ENCODE measurements at places on chromosomes 7 and 10.

- DNase-seq: no peak
Observed at GRCh38 chr7:120303105-120303504, 30.1 kb downstream of the KCND2 start.

- DNase-seq: no peak
Observed at GRCh38 chr7:24907311-24907886, 72.6 kb downstream of the OSBPL3 start.

- no peak for DNase-seq
Observed at GRCh38 chr7:88184848-88185304, 35.0 kb downstream of the SRI start.

DNA sequence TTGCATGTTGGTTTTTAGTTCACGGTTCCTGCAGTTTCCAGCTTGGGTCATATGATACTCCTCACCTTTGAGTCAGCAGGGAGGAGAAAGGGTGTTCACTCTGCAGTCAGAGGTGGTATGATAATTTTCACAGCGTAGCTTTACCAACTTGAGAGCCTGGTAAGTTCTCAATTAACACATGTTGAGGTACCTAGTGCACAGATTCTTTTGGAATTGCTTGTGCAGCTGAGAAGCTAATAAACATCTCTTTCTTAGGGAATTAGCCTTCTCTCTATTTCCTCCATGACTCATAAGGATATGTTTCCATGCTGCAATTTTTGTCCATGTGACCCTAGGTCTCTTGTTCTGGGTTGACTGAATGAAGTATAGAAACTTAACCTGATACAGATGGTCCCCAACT is 166.6 kb downstream of the KIF20B start:
- no peak for DNase-seq

DNA sequence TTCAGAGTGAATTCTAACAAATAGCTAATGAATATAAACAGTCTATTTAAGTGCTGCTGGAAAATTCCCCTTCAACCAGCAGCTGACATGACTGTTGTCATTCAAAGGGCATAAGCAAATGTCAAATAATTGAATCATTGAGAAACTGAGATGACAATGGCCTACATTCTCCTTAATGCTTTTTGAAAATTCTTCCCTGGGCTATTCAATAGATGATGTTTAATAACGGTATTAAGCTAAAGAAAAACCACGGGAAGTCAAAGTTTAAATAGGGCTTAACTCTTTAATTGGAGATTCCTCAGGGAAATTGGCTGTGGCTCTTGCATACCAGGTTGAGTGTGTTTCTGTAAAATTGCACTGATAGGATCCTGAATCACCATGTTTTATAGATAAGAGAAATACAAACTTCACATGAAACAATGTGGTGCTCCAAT is 77.0 kb downstream of the ARL4A start:
- DNase-seq: no peak

DNA sequence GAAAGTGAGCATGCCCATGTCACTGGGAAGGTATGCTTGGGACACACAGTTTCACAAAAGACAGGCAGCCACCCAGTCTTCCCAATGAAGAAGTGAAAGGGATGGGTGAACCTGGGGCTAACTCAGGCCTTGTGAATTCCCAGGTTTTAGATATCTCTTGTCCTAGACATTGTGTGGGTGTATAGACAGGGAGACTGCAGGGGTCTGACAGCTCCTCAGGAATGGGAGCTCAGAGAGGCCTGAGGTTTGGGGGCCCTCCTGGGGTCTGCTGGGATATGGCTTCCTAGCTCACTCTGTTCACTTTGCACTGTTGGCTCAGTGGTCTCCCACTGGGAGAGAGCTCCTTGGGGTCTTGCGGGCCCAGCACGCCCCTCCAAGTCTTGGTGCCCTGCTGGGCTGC is 47.0 kb downstream of the WDFY4 start:
- DNase-seq: no peak

DNA sequence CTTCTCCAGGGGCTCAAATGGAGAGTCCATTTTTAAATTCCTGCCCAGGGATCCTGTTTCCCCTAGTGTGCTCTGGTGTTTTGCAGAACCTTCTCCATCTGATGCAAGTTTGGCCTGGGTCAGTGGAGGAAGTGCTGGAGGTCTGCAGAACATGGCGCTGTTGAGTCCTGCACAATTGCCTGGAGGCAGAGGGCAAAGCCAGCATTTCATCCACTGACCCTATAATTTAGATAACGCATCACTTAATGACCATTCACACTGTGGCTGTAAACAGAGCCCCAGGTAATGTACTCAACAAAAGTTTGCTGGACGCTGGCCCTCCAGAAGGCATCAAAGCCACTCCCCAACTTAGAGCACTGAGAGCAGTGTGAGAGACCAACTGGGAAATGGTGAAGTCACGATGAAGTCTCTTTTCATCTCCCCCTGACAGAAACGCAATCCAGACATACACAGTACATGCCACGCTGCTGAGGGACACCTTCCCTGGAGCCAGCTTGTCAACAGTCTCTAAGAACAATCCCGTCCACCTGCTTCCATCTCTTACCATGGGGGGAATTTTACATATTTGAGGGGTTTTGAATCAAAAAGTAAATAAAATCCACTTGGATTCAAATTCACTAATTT is 13.4 kb downstream of the C10orf71 start:
- DNase-seq: peak; percentile 43

GRCh38 chr7:5714657-5715337 is 66.7 kb downstream of the RNF216 start:
- no peak for DNase-seq

DNA sequence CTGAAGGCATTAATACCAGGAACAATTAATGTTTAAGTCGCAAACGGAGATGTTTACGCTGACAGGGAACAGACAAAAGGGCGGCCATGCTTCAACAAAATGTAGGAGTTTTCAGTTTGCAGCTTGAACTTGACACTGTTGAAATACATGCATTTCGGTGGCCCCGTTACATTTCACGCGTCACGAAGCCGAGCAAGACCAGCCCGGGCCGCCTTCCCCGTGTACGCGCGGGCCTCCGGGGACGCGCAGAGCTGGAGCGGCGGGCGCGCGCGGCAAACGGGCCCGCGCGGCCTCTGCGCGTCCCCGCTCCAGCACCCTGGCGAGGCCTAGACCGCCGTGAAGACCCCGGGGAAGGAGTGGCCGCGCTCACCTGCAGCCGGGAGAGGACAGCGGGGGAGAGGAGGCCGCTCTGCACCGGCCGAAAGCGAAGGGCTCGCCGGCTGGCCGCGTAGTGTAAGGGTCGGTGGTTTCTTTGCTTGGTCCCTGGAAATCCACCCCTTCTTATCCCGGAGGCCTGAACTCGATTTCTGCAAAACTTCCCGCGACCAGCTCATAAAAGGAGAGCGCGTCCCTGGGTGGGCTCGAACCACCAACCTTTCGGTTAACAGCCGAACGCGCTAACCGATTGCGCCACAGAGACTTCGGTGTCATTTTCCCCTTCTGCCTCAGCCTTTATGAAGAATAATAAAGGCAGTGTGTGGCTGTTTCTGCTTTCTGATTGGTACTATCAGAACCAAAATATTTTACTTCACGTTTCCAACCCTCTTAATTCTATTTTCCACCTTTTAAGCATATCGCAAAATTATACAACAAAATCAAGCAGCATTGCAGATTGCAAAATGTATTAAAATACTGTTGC is 11.4 kb upstream of the EBLN1 start:
- DNase-seq: peak; percentile 92

DNA sequence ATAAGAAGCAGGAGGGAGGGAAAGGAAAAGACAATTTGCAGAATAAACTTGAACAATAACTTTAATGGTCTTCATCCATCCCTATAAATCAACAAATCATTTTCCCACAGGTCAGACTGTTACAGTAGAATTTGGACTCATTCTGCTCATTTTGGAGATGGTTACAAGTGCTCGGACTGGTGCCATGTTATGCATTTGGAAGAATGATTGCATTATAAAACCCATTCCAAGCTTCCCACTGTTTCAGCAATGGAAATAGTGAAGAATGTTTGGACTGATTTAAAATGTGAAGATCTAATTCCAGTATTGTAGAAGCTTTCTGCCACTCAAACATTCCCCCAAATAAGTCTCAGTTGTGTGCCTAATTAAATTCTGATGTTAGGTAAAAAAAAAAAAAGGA is 99.7 kb upstream of the ZEB1 start:
- DNase-seq: no peak

DNA sequence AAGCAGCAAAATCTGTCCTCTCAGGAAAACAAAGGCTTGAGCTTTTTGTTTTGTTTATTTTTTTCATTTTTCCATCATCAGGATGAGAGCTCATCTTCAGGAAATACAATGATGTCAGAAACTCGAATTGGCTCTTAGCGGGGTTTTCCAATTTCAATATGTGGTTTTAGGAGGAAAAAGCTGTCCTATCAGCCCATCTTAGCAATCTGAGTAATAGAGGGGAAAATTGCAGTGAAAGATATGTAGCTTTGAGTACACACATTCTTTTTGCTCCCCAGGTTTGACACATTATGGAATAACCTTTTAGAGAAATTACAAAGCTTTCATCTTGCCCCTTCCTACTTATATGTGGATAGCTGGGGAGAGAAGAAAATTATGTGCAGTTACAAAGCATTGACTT is 113.6 kb upstream of the MYO3A start:
- DNase-seq: no peak

DNA sequence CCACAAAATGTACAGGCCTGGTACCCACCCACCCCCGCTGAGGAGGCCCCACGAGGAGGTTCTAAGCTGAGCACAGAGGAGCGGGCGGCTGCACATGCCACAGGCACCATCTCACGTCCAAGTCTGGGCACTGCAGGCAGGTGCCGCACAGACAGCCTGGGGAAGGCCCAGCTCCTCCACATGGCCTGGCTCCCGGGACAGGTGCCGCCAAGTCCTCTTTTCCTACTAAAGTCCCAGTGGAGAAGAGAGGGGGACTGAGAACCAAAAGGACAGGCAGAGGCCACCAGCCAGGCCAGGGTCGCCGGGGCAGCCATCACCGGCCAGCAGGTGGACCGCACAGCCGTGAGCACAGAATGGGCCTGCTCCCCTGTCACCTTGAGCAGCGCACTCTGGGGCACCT is 91.1 kb downstream of the MAD1L1 start:
- DNase-seq: no peak

GRCh38 chr10:6938384-6938783 is 358.3 kb upstream of the PRKCQ start:
- DNase-seq: no peak

DNA sequence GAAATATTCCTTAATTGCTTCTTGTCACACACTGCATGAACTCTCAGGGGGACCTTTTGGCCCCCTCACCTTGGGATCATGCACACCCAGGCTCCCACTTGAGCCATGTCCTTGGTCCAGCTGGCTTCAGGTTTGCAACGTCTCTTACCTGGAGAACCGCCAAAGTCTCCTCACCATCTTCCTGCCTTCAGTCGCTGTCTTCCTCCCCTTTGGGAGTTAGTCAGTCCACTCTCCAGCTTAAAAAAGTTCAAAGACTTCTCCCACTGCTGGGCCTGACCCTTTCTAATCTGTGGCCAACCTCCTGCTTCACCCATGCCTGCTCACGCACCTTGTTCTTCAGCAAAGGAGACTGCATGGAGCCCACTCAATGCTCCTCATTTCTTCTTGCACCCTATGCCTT is 82.6 kb upstream of the LRRC4 start:
- no peak for DNase-seq

GRCh38 chr7:135933509-135934188 is 43.5 kb downstream of the MTPN start:
- DNase-seq: no peak

- no peak for DNase-seq
Observed at GRCh38 chr10:69854511-69855345, 53.0 kb downstream of the COL13A1 start.

DNA sequence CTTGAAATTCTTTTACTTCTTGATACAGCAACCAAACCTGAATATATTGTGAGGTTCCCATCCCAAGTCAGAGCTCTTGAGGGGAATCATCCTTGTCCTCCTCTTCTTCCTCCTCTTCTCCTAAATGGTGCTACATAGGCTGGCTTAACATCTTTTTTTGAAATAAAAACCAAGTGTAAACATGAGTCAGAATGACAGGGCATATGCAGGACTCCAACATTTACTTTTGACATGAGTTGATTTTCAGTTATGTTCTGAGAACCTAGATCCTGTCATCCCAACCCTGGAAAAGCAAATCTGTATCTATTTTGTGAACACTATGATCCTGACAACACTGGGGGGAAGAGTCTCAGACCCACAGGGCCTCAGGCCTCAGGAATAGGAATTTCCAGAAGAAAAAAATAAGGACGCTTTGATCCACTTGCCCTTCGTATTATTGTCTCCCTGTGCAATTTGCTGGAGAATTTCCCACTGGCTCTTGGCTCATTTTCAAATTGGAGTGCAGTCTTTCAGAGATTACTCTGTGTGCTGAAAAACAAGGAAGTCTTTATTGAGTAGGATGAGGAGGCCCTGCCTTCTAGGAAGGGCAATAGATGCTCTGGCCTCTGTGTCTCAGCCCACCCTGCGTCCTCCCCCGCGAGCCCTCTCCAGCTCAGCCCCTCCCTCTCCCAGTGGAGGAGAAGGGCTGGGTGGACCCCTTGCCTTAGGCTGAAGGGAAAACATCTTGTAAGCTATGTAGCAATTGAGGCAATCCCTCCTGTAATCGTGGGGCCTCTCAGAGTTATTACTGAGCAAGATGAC is 121.6 kb downstream of the CREB5 start:
- DNase-seq: no peak

- DNase-seq: peak; percentile 48
Observed at GRCh38 chr10:114100848-114101741, 57.4 kb downstream of the ADRB1 start.

GRCh38 chr10:127945948-127946711 is 39.2 kb downstream of the PTPRE start:
- DNase-seq: no peak

- DNase-seq: no peak
Observed at GRCh38 chr10:63681993-63682697, 160.9 kb downstream of the REEP3 start.

GRCh38 chr7:44867073-44867995 is 18.0 kb downstream of the PURB start:
- DNase-seq: no peak

GRCh38 chr10:3123571-3124411 is 48.8 kb downstream of the PITRM1 start:
- DNase-seq: no peak
